ENCODE measurements at places on chromosomes 1 and 21. TPM values are rescaled to one million over a fixed set of nuclear protein-coding genes. Genes with fewer than 3 reads are reported as not detected.

The RIPK4 gene
- 14.7 TPM for total RNA-seq

The NPHS2 gene
- not detected for total RNA-seq

The GPR157 gene
- total RNA-seq: 9.4 TPM

The GABRD gene
- total RNA-seq: 0.14 TPM

The PDE9A gene
- 26.5 TPM for total RNA-seq

The PLPPR4 gene
- 0.13 TPM for total RNA-seq

The KCNT2 gene
- total RNA-seq: 25.6 TPM

The IFNLR1 gene
- 13.0 TPM for total RNA-seq

The LEMD1 gene
- 1.3 TPM for total RNA-seq

All from mesothelial cell of epicardium (in vitro differentiated cells).